CD4-positive, alpha-beta T cell treated with Interleukin-4 for 1 hour (primary cell): ENCODE measurements at places on chromosomes 5 and 9.

- DNase-seq, result no peak
These were observed 209.8 kb downstream of the PJA2 start for GRCh38 chr5:109199799-109200620.

GRCh38 chr5:14407746-14408175, 173.8 kb upstream of the OTULINL start:
- no peak for DNase-seq

- no peak for DNase-seq
These were observed 182.8 kb downstream of the GADD45G start for GRCh38 chr9:89787595-89787994.

GRCh38 chr9:68637020-68637419, 68.0 kb upstream of the PIP5K1B start:
- DNase-seq, result no peak

DNA sequence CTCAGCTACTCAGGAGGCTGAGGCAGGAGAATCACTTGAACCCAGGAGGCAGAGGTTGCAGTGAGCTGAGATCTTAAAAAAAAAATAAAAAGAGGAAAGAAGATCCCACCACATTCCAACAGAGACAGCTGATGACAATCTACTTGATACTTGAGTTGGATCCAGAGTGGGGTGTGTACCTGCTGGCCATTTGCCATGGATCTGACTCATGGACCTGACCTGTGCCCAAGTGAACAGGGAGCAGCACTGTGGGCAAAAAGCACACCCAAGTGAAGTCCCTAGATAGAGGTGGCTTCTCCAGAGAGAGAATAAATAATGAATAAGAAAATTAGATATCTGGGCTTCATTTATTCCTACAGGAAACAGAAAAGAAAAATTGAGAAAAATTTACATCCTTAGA, 81.2 kb upstream of the MIER3 start:
- no peak for DNase-seq

- no peak for DNase-seq
These were observed 2.4 kb upstream of the SNX2 start for GRCh38 chr5:122772446-122772845.

GRCh38 chr5:124592891-124593290, 153.5 kb downstream of the ZNF608 start:
- no peak for DNase-seq

GRCh38 chr5:172800088-172800551, 29.1 kb upstream of the DUSP1 start:
- DNase-seq, result peak; percentile 88

GRCh38 chr9:126965541-126966428, 51.2 kb downstream of the RALGPS1 start:
- DNase-seq, result peak; percentile 36
